Esophagus muscularis mucosa (tissue), 4 donors: ENCODE measurements at places on chromosomes 16 and 17. TPM values are rescaled to one million over a fixed set of nuclear protein-coding genes. Genes with fewer than 3 reads are reported as not detected.

Gene CSH1
- total RNA-seq: not detected

Gene MYL4
- not detected for total RNA-seq

Gene BRCA1
- 4.2 TPM for total RNA-seq

Gene EXOSC6
- 27.9 TPM for total RNA-seq

Gene SNAI3
- total RNA-seq: 0.83 TPM
